ENCODE measurements at places on chromosomes 7 and 10.

DNA sequence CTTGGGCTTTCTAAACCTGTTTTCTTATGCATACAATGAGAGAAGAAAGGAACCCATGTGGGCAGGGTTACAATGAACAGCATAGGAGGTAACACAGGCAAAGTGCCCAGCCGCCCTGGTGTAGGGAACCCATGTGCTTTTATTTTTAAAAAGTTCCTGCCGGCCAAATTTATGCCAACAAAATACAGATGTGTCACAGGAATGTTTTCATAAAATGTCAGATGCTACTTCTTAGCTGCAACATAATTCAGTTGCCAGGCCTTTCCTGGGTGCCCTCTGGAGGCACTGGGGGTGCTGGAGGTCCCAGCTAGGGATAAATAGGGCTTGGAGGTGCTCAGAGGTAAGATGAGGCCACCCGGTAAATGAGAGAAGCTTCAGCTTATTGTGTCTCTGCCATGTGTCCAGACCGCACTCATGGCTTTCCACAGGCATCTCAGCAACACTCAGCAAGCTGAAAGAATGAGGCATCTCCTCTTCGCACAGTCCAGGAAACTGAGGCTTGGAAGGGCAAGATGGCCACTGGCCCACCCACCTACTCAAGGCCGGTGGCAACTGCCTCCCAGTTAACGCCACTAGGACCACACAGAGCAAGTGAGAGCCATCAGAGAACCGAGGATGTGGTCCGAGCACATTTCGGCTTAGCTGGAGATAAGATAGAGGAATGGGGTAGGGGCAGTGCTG lies 58.3 kb downstream of the CPXM2 start:
- DNase-seq = no peak

DNA sequence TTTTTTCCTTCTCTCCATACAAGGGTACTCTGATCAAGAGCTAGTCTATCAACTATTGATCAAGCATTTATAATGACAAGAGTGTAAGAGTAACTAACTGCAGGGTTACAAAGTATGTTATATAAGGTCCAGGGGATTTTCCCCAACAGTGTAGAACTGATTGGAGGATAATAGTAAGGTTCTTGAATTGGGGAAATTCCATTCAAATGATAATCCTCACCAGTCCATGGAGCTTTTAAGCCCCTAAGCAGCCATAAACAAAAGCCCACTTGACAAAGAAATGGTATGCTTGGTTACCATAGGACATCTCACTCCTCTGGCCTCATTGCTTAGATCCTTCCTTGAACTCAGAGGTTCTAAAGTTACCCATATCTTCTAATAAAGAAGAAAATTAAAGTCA lies 8.2 kb downstream of the YME1L1 start:
- no peak for DNase-seq

DNA sequence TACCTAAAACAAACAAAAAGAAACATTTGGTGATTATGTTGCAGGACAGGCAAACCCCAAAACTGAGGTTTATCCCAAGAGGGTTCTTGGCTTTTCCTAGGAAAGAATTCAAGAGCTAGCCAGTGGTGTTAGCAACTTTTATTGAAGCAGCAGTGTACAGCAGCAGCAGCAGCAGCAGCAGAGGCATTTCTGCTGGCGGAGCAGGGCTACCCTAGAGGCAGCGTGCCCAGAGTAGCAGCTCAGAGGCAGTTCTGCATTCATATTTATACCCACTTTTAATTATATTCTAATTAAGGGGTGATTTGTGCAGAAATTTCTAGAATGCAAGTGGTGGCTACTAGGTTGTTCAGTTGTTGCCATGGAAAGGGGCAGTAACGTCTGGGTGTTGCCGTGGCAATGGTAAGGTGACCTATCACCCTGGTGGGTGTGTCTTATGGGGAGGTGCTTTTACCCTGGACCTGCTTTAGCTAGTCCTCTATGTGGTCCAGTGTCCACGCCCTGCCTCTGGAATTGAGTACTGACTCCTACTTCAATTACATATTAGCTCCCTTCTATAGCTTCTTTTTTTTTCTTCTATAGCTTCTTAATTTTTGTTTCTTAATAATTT lies 53.9 kb downstream of the VCL start:
- no peak for DNase-seq

DNA sequence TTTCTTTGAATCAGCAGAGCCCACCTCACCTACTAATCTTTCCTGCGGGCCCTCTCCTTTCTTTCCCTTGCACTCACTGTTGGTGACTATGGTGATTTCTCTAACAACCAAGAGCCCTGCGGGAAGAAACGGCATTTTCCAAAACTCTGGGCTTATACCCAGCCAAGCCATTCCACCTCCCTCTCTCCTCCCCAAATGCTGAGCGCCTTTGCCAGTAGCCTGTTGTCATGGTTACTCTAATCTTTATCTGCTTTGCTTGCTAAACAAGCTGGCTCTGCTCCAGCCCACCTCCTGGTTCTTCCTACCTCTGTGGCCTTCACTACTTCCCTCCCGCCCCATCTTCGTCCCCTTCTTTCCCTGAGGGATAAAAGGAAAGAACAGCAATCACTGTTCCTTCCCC lies 86.7 kb downstream of the DGKI start:
- DNase-seq = no peak

DNA sequence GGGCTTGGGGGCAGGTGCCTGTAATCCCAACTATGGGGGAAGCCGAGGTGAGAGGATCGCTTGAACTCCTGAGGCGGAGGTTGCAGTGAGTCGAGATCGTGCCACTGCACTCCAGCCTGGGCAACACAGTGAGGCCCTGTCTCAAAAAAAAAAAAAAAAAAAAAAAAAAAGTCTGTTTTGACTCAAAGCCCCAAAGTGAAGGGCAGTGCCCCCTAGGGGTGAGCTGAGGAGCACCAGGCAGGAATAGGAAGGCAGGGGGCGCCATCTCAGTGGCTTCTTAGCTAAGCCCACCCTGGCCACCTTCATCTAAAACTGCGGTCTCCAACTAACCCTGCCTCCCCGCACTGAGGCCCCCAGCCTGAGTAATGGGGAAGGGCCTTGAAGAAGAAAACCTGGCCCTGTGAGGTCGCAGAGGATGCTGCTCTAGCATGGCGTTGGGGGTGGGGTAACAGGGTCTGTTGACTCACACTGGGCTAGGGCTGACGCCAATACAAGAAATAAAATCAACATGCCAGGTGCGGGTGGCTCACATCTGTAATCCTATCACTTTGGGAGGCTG lies 9.8 kb downstream of the PODXL start:
- peak; percentile 21 for DNase-seq

DNA sequence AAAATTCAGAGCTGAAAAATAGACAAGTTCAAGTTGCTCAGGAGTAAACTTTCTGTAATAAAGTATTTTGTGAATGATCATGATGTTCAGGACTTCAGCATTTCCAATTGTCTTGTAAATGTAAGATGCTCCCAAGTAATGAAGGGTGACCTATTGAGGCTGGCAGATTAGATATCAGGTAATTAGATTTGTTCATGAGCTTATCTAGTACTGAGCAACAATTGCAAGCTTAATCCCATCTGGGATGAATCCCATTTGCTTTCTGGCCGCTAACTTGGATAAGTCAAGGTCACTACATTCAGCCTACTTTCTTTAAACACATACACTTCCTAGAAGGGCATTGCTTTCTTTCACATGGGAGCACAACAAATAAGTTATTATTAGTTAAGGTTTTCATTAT lies 82.4 kb upstream of the ITGB1 start:
- DNase-seq = no peak

- DNase-seq = no peak
Observed at GRCh38 chr7:155282671-155283070, 15.0 kb upstream of the INSIG1 start.

- no peak for DNase-seq
Observed at GRCh38 chr10:125201791-125202622, 41.6 kb upstream of the CTBP2 start.

Measured in stimulated activated CD4-positive, alpha-beta T cell treated with anti-CD3 and anti-CD28 coated beads, Interleukin-12 subunit alpha, Interleukin-12 subunit beta, amount 100 ng/mL, for 24 hours (primary cell).